Activated CD4-positive, alpha-beta memory T cell treated with anti-CD3 and anti-CD28 coated beads for 36 hours (primary cell): ENCODE measurements at places on chromosomes 1 and 21. TPM values are rescaled to one million over a fixed set of nuclear protein-coding genes. Genes with fewer than 3 reads are reported as not detected.
A peak's percentile ranks its signal among the peaks of the same experiment; 100 is the strongest.

DNA sequence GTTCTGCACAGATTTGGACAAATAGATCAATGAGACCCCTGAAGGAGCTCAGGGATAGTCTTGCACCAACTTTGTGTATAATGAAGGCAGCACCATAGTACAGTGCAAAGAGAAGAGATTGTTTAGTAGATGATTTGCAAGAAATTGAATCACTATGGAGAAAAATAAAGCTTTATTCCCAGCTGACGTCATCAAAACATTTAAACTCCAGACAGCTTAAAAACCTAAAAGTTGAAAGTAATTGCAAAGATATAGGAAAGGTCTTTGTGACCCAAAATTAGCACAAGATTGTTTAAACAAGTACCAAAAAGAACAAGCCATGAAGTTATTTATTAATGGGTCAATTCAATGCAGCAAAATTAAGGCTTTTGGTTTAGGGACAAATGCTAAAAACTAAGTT, 88.8 kb upstream of the BACE2 start:
- DNase-seq = no peak
- H3K4me1 ChIP-seq = no peaks in the 10 kb centered on the region
- no peaks in the 10 kb centered on the region for H3K36me3 ChIP-seq

DNA sequence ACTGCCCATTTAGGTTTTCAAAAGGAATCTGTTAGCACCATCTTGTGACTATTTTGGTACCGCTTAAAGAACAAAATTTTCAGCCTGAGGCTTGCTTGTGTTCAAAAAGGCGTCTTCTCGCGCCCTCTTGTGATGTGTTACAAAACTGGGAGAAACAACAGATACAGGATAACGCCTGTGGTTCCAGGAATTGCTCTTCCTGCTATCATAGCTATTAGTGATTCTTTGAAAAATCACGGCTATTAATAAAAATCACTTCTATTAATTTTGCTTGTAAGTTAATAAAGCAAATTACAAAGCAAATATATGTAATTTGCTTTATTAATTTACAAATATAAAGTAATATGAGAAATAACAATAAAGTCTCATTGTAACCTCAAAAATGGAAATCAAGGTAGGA, 82.2 kb upstream of the ABCD3 start:
- H3K36me3 ChIP-seq = no peaks in the 10 kb centered on the region
- peaks cover 2% of the 10 kb centered on the region for H3K4me1 ChIP-seq
- no peak overlapping the region for H3K27ac ChIP-seq

- peak; percentile 53 for DNase-seq
- H3K4me3 ChIP-seq = peak overlapping the region; percentile 91
- H3K36me3 ChIP-seq = peaks cover 9% of the 10 kb centered on the region
- peak overlapping the region; percentile 71 for H3K27ac ChIP-seq
- H3K4me1 ChIP-seq = peaks cover 32% of the 10 kb centered on the region
- H3K27me3 ChIP-seq = no peaks in the 10 kb centered on the region
Measured at GRCh38 chr1:38872401-38873026, 634 bp downstream of the MYCBP start.

Gene SAMD11
- not detected for total RNA-seq

GRCh38 chr1:18962121-18962721, 5.7 kb upstream of the IFFO2 start:
- peaks cover 2% of the 10 kb centered on the region for H3K27me3 ChIP-seq
- H3K4me1 ChIP-seq = peaks cover 25% of the 10 kb centered on the region
- H3K4me3 ChIP-seq = no peak overlapping the region
- H3K36me3 ChIP-seq = no peaks in the 10 kb centered on the region
- no peak overlapping the region for H3K27ac ChIP-seq

- H3K4me1 ChIP-seq = peaks cover 11% of the 10 kb centered on the region
- no peak overlapping the region for H3K4me3 ChIP-seq
- H3K36me3 ChIP-seq = peaks cover 15% of the 10 kb centered on the region
- no peaks in the 10 kb centered on the region for H3K27me3 ChIP-seq
- DNase-seq = peak; percentile 57
- peak overlapping the region; percentile 5 for H3K27ac ChIP-seq
Measured at GRCh38 chr1:160251687-160252526, 10.4 kb downstream of the DCAF8 start.

Gene KIF17
- total RNA-seq = not detected

Gene MX2
- 25.3 TPM for total RNA-seq

- DNase-seq = no peak
- H3K27me3 ChIP-seq = no peaks in the 10 kb centered on the region
- peaks cover 36% of the 10 kb centered on the region for H3K36me3 ChIP-seq
- H3K27ac ChIP-seq = no peak overlapping the region
- peaks cover 2% of the 10 kb centered on the region for H3K4me1 ChIP-seq
- no peak overlapping the region for H3K4me3 ChIP-seq
Measured at GRCh38 chr21:43696214-43696613, 22.7 kb upstream of the PDXK start.

- no peak overlapping the region for H3K27ac ChIP-seq
- no peak for DNase-seq
- no peak overlapping the region for H3K4me3 ChIP-seq
- H3K4me1 ChIP-seq = no peaks in the 10 kb centered on the region
- H3K36me3 ChIP-seq = no peaks in the 10 kb centered on the region
Measured at GRCh38 chr1:81833722-81834121, 33.0 kb downstream of the ADGRL2 start.

GRCh38 chr1:109426281-109427170, at the start of gene PSMA5:
Gene PSMA5, minus strand, starts transcription at chr1:109426448. Its CDS starts 118 bp downstream, at chr1:109426330.
- peaks cover 38% of the 10 kb centered on the region for H3K4me1 ChIP-seq
- peak within 1 kb of the TSS; percentile 93 for H3K4me3 ChIP-seq
- peak within 1 kb of the TSS; percentile 98 for H3K27ac ChIP-seq
- DNase-seq = peak; percentile 98
- no peaks in the 10 kb centered on the region for H3K27me3 ChIP-seq
- peaks cover 23% of the 10 kb centered on the region for H3K36me3 ChIP-seq

GRCh38 chr1:155004352-155005075, 1.9 kb downstream of the ZBTB7B start:
- H3K27ac ChIP-seq = peak overlapping the region; percentile 99
- peak; percentile 54 for DNase-seq
- H3K4me1 ChIP-seq = peaks cover 44% of the 10 kb centered on the region
- H3K36me3 ChIP-seq = peaks cover 15% of the 10 kb centered on the region

GRCh38 chr21:36504067-36505058, 24.4 kb upstream of the CLDN14 start:
- peak; percentile 33 for DNase-seq
- H3K27me3 ChIP-seq = peaks cover 7% of the 10 kb centered on the region
- H3K4me3 ChIP-seq = no peak overlapping the region
- H3K4me1 ChIP-seq = no peaks in the 10 kb centered on the region

Gene LCE1F
- total RNA-seq = not detected

Gene KIF26B
- total RNA-seq = not detected

Gene GCSAML
- total RNA-seq = not detected

DNA sequence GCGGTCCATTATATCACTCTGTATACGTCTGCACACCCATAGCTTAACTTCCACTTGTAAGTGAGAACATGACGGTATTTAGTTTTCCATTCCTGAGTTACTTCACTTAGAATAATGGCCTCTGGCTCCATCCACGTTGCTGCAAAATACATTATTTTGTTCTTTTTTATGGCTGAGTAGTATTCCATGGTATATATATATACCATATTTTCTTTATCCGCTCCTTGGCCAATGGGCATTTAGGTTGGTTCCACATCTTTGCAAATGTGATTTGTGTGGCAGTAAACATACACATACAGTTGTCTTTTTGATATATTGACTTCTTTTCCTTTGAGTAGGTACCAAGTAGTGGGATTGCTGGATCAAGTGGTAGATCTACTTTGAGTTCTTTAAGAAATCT, 245.1 kb downstream of the NFIA start:
- H3K4me1 ChIP-seq = peaks cover 51% of the 10 kb centered on the region
- no peak overlapping the region for H3K27ac ChIP-seq
- DNase-seq = no peak
- H3K4me3 ChIP-seq = no peak overlapping the region

Gene ROR1
- 0.10 TPM for total RNA-seq

DNA sequence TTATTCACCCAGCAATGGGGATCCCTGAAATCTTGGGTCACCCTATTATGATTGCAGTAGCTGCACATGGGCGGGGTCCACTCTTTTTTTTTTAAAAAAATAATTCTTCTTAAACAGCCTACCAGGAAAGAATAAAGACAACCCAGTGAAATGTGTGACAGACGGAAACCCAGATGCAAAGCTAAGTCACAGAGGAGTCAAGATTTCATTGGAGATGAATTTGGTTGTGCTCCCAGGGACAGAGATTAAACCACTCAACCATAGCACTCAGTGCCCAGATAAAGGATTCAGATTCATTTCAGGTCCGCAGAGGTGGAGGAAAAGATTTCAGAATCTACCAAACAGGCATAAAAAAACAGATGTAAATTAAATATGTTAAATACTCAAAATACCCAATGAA, 583.5 kb upstream of the ZP4 start:
- DNase-seq = no peak
- H3K27me3 ChIP-seq = no peaks in the 10 kb centered on the region
- H3K36me3 ChIP-seq = no peaks in the 10 kb centered on the region

Gene OVAAL
- total RNA-seq = not detected

GRCh38 chr1:24437631-24438396, 22.2 kb downstream of the NIPAL3 start:
- peaks cover 13% of the 10 kb centered on the region for H3K36me3 ChIP-seq
- H3K4me1 ChIP-seq = peaks cover 5% of the 10 kb centered on the region
- no peak overlapping the region for H3K4me3 ChIP-seq
- no peaks in the 10 kb centered on the region for H3K27me3 ChIP-seq
- H3K27ac ChIP-seq = no peak overlapping the region

- no peaks in the 10 kb centered on the region for H3K36me3 ChIP-seq
- DNase-seq = no peak
- H3K4me3 ChIP-seq = no peak overlapping the region
- H3K27me3 ChIP-seq = peaks cover 6% of the 10 kb centered on the region
Measured at GRCh38 chr1:22900451-22900850, 72.2 kb downstream of the LACTBL1 start.

Gene MFAP2
- total RNA-seq = not detected

DNA sequence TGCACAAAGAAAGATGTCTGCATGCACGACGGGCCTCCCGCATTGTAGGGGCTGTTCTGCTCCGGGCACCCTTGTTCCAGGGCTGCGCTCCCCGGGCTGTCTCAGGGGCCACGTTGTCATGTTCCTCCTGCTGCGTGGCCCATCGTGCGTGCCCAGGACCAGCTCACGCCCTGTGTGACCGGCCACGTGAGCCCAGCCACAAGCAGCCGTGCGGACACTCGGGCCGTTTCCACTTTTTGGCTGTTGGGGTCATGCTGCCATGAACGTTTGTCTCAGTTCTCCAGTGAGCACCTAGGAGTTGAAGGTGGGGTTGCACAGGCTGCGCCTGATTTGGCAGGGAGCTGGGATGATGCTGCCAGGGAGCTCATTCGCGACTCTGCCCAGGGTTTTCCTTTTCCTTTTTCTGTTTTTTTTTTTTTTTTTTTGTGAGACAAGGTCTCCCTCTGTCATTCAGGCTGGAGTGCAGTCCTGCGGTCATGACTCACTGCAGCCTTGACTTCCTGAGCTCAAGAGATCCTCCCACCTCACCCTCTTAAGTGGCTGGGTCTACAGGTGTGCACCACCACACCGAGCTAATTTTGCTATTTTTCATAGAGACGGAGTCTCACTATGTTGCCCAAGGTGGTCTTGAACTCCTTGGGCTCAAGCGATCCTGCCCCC, 17.4 kb downstream of the PDXK start:
- no peak for DNase-seq
- H3K27ac ChIP-seq = no peak overlapping the region
- peaks cover 12% of the 10 kb centered on the region for H3K36me3 ChIP-seq
- no peaks in the 10 kb centered on the region for H3K27me3 ChIP-seq
